ENCODE measurements at places on chromosomes 3 and 15. TPM values are rescaled to one million over a fixed set of nuclear protein-coding genes. Genes with fewer than 3 reads are reported as not detected.

CX3CR1 gene
- polyA plus RNA-seq, result 5.4 TPM

GOLGA8H gene
- polyA plus RNA-seq, result 1.1 TPM

PLSCR5 gene
- polyA plus RNA-seq, result not detected

COL6A5 gene
- polyA plus RNA-seq, result 0.06 TPM

MELTF gene
- 2.3 TPM for polyA plus RNA-seq

GRCh38 chr3:42159706-42160472 is 68.7 kb downstream of the TRAK1 start:
- peak; percentile 52 for DNase-seq

DNA sequence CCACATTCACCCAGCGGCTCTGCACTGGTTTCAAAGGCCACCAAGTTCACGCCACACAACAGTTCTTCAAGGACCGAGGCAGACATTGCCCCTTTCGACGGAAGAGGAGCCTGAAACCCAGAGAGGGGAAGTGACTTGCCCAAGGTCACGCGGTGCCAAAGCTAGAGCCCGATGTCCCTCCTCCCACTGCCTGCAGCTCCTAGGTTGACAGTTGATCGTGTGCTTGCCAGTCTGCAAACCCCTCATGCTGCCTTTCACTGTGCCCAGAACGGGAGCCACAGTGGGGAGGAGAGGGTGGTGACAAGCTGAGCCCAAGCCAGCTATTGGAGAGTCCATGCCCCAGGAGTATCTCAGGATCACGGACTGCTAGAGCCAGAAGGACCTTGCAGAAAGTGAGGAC is 230.9 kb downstream of the XXYLT1 start:
- no peak for DNase-seq

DNA sequence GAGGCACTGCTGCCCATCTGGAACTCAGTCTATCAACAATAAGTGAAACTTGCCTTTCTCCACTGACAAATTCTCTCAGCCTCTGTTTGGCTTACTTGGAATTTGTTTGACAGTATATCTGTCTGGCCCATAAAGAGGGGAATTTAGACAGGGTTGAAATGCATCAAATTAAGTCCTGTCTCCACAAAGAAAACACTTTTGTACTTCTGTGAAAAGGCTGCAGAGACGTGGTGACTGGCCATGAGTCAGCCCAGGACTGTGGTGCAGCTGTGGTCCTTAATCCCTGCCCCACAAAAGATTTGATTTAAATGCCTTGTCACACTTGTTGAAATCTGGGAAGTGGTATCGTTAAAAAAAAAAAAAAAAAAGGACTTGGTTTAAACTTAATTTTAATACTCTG is 47.5 kb downstream of the RYR3 start:
- DNase-seq, result no peak

GRCh38 chr15:98728811-98729160 is 80.4 kb downstream of the IGF1R start:
- DNase-seq, result no peak

DNA sequence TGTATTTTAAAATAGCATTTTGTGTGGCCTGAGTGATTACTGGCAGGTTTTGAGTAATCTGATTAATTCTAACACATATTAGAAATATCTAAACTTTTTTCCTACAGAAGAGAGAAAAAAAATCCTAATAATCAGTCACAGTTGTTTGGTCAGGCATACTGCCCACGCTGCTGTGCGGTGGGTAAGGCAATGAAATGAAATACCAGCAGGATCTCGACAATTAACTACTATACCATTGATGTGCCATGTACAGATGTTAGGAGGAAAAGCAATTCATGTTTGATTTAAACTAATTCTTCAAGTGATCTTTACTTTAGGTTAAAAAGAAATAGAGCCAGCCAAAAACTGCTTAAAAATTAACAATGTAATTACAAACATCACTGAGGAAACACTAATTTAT is 5.2 kb downstream of the GRAMD2A start:
- no peak for DNase-seq

DNA sequence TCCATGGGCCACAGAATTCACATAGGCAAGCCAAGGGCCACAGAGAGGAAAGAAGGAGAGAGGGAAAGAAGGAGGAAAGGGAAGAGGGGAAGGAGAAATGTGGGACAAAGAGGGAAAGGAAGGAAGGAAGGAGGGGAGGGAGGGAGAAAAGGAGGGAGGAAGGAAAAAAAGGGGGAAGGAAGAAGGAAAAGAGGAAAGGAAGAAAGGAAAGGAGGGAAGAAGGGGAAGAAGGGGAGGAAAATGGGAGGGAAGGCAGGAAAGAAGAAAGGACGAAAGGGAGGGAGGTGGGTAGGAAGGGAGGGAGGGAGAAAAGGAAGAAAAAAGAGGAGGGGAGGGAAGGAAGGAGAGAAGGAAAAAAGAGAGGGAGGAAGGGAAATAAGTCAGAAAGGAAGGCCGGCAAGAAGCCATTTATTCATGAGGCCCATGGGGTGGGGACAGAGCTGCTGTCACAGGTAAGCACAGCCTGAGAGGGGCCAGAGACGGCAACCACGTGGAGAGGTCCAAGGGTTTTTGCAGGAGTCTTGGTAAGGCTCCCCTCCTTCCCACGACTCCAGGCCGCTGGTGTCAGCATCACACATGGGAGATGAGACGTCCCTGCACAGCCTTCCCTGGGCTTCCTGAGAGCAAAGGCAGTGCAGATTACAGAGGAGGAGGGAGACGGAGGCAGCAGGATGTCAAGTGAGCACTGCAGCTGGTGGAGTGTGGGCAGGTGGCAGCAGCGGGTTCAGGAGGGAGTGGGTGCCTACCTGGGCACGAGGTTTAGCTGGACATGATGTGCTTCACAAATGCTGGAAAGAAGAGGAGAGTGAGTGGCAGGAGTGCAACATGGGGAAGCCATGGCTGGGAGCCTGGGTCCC is 5.5 kb downstream of the MYL3 start:
- DNase-seq, result no peak

DNA sequence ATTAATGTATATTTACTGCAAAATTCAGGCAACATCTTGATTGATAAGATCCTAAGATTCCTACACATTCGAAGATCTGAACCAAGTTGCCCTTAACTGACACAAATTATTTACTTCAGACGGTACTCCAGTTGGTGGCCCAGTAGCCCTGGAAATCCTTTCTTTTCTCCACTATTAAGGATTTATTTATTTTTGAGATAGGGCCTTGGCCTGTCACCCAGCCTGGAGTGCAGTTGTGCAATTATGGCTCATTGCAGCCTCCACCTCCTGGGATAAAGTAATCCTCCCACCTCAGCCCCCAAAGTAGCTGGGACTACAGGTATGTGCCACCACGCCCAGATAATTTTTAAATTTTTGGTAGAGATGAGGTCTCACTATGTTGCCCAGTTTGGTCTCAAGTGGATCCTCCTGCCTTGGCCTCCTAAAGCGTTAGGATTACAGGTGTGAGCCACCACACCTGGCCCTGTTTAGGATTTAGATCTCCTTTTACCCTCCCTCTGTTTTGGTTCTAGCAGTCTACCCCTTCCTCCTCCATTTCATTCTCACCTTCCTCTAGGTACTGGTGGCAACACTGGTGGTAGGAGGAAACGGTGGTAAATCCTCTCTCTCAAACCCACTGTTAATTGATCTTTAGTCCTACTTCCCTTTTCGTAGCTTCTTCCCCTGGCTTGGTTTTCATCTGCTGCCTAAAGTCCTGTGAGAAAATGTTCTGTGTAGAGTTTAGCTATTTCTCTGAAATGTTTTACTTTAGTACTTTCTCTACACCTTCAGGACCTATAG is 12.7 kb upstream of the ZNF609 start:
- DNase-seq, result no peak

GRCh38 chr15:62853114-62853840 is 189.3 kb upstream of the TPM1 start:
- DNase-seq, result no peak

DNA sequence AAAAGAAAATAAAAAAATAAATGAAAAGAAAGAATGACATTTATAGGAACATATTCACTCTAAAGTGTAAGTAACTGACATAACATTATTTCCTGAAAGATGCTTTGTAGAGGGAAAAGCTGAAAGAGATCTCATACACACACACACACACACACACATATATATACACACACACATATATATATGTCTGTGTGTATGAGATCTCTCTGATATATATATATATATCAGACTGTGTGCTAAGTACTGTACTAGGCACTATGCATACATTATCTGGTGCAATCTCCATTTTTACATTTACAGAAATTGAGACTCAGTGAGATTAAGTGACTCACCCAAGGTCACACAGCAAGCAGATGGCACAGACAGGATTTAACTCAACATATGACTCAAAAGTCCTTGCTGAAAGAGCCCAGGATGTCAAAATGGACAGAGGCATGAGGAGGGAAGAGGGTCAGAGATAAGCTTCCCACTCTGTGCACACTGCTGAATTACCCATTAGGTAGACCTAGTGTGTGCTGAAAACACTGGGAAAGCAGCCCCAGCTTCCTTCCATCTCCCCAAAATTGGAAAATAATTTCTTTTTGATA is 15.0 kb downstream of the BHLHE40 start:
- no peak for DNase-seq

DNA sequence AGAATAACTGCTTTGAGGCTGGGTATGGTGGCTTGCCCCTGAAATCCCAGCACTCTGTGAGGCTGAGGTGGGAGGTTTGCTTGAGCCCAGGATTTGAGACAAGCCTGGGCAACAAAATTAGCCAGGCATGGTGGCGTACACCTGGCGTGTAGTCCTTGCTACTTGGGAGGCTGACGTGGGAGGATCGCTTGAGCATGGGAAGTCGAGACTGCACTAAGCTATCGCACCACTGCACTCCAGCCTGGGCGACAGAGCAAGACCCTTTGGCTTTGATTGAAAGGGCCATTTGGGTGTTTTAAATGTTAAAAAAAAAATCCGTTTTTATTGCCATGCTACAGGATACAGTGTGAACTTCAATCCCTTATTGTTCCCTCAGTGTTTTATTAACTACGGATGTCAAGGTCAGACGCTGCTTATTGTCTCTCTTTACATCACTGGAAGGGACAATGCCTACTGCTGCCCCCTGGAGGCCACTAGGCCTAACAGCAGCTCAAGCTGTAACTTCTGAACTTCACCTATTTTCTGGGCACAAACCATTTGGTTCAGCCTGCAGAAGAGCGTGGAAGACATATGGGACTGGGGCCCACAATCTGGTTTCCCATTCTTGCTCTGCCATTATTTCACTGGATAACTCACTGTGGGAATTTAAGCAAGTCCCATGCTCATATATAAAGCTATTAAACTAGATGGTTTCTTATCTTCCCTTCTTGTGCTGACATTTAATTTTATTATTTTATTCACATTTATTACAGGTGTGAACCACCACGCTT is 15.3 kb upstream of the IREB2 start:
- peak; percentile 40 for DNase-seq

DNA sequence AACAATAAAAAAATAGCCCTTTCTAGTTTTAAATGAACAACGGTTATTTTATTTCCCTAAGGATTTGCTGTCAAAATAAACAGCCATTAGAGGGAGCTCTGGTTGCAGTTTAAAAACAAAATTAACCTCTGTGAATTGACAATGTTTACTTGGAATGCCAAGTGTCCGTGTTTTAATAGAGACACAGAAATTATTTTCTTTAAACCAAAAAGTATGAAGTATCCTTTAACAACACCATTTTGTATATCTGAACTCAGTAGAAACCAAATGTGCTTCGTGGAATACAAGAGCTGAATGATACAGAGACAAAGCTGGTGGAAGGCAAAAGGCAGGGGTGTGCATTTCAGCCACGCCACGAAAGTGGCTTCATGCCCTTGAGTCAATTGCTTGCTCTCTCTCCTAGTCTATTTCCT is 74.4 kb downstream of the MOBP start:
- DNase-seq, result no peak

DNA sequence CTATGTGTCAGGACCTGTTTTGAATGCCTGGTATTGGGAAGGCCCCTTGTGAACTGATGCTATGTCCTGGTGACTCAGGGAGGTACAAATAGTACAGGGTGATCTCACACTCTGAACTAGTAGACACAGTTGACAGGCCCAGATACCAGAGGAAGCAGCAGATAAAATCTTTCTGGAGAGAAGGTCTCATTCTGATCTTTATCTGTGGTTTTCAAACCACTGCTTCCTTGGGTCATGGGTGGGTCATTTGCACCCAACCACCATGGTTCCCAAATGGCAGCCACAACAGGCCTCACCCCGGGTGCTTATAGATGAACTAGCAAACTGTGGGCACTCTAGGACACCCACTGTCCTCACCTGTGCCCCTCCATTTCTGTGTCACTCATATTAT is 43.4 kb downstream of the PXYLP1 start:
- DNase-seq, result no peak
